ENCODE measurements at places on chromosomes 1 and 21.

GRCh38 chr1:218527737-218528136 lies 182.6 kb downstream of the TGFB2 start:
- no peaks in the 10 kb centered on the region for H3K4me1 ChIP-seq
- no peaks in the 10 kb centered on the region for H3K36me3 ChIP-seq
- no peak overlapping the region for H3K4me3 ChIP-seq

DNA sequence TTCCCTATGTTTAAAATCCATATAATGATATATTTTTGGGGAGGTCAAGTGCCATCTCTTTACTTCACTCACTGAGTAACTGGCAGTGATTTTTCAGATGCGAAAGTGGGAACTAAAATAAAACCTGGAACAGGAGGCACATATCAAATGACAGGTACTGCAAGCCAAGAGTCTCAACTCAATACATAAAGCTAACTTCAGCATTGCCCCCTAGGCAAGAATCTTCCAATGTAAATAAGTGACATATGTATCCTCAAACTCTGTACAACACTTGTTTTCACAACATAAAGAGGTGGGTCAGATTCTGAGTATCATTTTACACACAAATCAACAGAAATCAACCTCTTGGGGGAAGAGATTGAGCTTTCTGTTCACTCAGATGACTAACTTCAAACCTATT lies 18.1 kb downstream of the DCAF8 start:
- H3K27me3 ChIP-seq = no peaks in the 10 kb centered on the region
- peaks cover 57% of the 10 kb centered on the region for H3K36me3 ChIP-seq
- H3K4me3 ChIP-seq = no peak overlapping the region
- no peaks in the 10 kb centered on the region for H3K4me1 ChIP-seq
- H3K27ac ChIP-seq = no peak overlapping the region

- H3K27ac ChIP-seq = no peak overlapping the region
- no peak overlapping the region for H3K4me3 ChIP-seq
- H3K4me1 ChIP-seq = no peaks in the 10 kb centered on the region
- peaks cover 37% of the 10 kb centered on the region for H3K27me3 ChIP-seq
- H3K36me3 ChIP-seq = no peaks in the 10 kb centered on the region
- no peak for DNase-seq
Observed at GRCh38 chr1:208251911-208252835, 8.0 kb upstream of the PLXNA2 start.

DNA sequence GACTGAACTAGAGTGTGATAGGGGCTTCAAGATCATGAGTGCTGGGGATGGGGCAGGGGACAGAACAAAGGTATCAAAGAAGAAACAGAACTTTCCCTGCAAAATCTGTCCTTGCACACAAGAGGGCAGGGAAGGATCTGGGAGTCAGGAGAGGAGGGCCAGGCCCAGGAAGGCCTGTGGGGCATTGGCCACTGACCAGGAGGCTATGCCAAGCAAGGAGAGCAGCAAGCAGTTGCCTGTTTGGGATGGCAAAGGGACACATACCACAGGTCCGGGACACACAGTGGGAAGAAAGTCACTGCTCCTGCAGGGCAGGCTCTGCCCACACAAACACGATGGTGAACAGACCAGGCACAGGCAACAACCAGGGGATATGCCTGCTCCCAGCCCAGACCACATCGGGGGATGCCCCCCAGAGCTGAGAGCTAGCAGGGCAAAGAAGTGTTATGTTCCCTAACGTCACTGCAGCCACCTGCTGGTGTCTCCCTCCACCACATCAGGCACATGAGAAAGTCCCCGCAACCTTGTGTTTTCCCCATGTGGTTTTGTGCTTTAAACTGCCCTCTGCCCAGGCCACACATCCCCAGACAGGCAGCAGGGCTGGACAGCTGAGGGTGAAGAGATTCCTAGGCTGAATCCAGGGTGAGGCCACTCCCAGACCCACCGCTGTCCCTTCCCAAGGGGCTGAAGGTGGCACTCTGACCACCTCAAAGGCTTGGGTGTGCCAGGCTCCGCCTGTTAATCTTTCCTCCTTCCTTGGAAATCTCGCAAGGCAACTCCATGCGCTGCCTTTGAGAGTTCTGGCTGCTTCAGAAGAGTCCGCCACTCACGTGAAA lies 53.6 kb downstream of the KIF21B start:
- no peak overlapping the region for H3K4me3 ChIP-seq
- peaks cover 45% of the 10 kb centered on the region for H3K36me3 ChIP-seq
- no peaks in the 10 kb centered on the region for H3K27me3 ChIP-seq
- H3K4me1 ChIP-seq = no peaks in the 10 kb centered on the region
- DNase-seq = no peak
- H3K27ac ChIP-seq = no peak overlapping the region

DNA sequence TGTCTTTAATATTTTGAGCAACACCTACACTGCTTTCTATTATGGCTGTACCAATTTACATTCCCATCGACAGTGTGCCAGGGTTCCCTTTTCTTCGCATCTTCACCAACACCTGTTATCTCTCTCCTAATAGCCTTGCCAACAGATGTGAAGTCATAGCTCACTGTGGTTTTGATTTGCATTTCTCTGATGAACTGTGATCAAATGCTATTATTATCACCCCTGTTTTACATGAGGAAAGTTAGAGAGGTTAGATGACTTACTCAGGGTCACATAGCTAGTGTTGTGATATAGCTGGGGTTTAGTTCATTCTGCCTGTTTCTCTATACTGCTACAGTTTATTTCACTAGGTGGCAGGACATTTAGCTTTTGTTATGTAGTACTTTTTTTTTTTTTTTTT lies 204.1 kb downstream of the FMN2 start:
- H3K27ac ChIP-seq = no peak overlapping the region
- H3K27me3 ChIP-seq = no peaks in the 10 kb centered on the region
- no peaks in the 10 kb centered on the region for H3K4me1 ChIP-seq
- DNase-seq = no peak
- H3K4me3 ChIP-seq = no peak overlapping the region

DNA sequence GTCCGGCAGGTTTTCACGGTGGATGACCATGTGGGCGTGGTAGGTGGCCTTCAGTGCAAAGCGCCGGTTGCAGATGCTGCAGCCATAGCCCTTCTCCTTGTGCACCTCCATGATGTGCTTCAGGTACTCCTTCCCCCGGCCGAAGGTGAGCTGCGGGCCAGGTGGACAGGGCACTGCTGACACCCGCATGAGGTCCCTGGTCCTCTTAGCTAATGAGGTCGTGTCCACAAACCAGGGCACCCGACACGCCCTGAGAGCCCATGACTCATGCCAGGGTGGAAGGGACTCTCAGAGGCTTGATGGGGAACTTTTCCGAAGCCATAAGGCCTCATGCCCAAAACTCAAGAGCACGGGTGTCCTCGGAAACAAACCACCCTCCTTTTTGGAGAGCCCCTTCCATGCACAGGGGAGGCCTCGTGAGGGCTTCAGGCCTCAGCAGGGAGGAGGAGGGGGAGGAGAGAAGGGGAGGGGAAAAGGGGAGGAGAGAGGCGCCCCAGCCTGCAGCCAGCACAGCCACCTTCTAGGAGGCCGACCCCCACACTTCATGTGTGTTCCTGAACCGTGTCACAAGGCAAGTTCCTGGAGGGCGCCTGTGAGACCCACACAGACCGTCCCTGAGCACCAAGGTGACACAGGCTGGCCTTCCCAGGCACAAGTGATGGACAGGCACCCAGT lies 54.4 kb upstream of the RIPK4 start:
- no peak overlapping the region for H3K4me3 ChIP-seq
- H3K27ac ChIP-seq = no peak overlapping the region
- H3K27me3 ChIP-seq = no peaks in the 10 kb centered on the region
- peaks cover 83% of the 10 kb centered on the region for H3K36me3 ChIP-seq

DNA sequence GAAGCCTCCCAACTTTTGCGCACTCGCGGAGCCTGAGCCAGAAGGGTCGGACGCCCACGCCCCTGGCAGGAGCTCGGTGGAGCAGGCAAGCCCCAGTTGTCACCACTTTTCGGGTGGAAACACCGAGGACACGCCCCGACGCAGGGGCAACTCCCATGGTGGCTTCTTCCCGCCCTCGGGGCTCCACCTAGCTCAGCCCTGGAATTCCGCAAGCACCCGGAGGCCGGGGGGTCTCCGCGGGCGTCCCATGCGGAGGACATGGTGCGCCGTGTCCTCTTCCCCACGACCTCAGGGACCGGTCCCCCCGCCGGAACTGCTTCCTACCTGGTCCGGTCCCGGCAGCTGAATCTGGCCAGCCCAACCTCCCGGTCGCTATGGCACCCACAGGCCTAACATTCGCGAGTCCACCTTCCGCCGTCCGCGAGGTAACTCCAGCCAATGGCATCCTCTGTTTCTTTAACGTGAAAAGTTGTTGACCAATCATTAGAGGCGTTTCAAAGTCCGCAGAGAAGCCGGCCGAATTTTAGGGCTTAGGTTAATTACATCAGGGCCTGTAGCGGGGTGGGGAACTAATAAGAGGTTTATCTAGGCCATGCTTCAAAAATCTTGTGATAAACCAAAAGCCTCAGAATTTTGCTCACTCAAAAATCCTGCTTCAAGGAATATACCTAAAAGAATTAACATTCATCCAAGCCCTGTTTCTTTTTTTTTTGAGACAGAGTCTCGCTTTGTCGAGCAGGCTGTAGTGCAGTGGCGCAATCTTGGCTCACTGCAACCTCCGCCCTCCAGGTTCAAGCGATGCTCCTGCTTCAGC lies at the start of gene STPG1:
Gene STPG1, minus strand, starts transcription at position 433 of the 814 bp plus-strand sequence. CDS start 12,394 bp downstream, outside the sequence.
- H3K36me3 ChIP-seq = no peaks in the 10 kb centered on the region
- H3K4me3 ChIP-seq = no peak within 1 kb of the TSS
- no peak within 1 kb of the TSS for H3K27ac ChIP-seq
- H3K4me1 ChIP-seq = peaks cover 25% of the 10 kb centered on the region
- peaks cover 22% of the 10 kb centered on the region for H3K27me3 ChIP-seq
- DNase-seq = peak; percentile 22

GRCh38 chr1:38690790-38691449 lies 168.7 kb downstream of the RRAGC start:
- no peaks in the 10 kb centered on the region for H3K4me1 ChIP-seq
- no peaks in the 10 kb centered on the region for H3K36me3 ChIP-seq
- peaks cover 11% of the 10 kb centered on the region for H3K27me3 ChIP-seq
- no peak for DNase-seq

DNA sequence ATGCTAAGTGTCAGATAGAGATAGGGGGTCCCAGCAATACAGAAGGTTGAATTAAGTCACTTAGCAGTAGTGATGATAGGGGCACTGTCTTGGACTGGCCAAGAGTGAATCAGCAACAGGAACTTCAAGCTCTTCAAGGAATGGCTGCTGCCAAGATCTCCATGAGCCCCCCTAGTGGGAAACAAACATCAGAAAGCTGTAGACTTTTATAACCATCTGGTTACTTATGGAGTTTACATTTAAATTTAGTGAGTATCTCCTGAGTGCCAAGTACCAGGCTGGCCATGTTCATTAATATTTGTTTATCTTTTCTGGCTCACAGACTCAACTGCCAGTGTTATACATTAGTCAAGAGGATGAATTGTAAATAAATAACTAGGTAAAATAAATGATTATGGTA lies 327.3 kb downstream of the TTLL7 start:
- no peaks in the 10 kb centered on the region for H3K36me3 ChIP-seq
- no peaks in the 10 kb centered on the region for H3K4me1 ChIP-seq
- DNase-seq = no peak

DNA sequence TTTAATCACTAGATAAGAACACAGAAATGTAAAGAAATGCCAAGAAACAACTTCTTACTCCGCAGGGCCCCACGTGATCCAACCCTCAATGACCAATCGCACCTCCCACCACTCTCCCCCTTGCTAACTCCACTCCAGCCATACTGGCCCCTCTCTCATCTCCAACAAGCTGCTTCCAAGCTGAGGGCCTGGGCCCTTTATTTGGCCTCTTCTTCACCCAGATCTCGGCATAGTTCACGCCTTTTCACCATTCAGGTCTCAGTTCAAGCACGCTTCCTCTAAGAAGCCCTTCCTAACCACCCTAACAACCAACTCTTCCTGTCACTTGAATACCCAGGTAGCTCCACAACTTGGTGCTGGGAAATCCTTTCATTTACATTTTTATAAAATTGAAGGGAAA lies 110.7 kb downstream of the TGFBR3 start:
- no peaks in the 10 kb centered on the region for H3K36me3 ChIP-seq
- DNase-seq = no peak
- no peaks in the 10 kb centered on the region for H3K4me1 ChIP-seq
- peaks cover 3% of the 10 kb centered on the region for H3K27me3 ChIP-seq

Data from DND-41 (cell line).